AG08395 (cell line): ENCODE measurements at places on chromosomes 13 and 19.

- peak; percentile 34 for DNase-seq
Measured at GRCh38 chr13:75258159-75258782, 223.7 kb downstream of the TBC1D4 start.

DNA sequence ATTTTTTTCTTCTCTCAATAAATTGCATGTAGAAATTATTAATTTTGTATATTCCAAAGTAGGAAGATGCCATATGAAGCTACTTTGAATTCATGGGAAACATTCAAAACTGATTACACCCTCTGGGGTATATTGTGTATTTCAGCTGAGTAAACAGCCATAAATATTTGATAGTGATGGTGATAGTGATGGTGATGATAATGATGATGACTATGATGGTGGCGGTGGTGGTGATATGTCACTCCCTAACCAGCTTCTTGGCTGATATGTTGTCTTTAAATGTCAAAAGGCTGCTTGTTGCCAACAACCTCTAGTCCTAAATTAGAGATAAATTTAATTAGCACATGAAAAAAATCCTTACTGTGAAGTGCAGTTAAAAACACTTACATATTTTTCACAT lies 102.0 kb downstream of the LRCH1 start:
- no peak for DNase-seq

DNA sequence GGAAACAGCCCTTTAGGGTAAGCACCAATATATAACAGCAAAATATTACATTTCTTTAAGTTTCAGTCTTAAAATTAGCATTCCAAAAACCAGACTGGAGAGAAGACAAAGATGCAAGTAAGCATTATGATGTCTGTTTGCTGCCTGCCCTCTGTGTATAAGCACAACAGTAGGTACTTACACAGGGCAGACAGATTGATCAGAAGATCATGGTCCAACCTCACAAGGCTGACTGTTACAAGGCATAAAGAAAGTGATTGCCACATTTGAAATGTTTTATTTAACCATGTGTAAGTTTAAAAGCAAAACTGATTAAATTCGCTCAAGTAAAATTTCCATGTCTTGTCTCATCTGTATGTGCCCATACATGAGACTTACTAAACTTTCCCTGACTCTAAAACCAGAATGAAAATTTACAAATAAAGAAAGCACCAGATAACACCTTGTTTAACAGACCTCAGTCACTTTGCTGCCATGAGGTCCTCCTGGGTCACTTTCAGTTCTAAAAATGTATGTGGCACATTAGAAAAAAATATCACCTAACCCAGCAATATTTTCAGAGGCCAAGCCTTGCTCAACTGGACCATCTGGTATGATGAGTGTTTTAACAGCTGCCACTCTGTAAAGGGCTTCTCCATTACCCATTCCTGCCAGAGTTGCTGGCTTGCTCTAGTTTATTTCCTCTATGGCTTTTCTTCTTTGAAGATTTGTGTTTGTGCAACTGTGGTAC lies 297.0 kb downstream of the RBM26 start:
- no peak for DNase-seq

- DNase-seq = no peak
Measured at GRCh38 chr19:55536951-55537740, at the start of gene SBK2. Gene SBK2 (minus strand): TSS chr19:55537133. CDS start chr19:55536294, 839 bp downstream.

GRCh38 chr19:35154525-35155406 lies at the start of gene FXYD5:
Gene FXYD5 (plus strand): TSS chr19:35154735. CDS start chr19:35155551, 816 bp downstream.
- peak; percentile 88 for DNase-seq

GRCh38 chr13:32026623-32027022 lies 5.0 kb upstream of the FRY start:
- no peak for DNase-seq

DNA sequence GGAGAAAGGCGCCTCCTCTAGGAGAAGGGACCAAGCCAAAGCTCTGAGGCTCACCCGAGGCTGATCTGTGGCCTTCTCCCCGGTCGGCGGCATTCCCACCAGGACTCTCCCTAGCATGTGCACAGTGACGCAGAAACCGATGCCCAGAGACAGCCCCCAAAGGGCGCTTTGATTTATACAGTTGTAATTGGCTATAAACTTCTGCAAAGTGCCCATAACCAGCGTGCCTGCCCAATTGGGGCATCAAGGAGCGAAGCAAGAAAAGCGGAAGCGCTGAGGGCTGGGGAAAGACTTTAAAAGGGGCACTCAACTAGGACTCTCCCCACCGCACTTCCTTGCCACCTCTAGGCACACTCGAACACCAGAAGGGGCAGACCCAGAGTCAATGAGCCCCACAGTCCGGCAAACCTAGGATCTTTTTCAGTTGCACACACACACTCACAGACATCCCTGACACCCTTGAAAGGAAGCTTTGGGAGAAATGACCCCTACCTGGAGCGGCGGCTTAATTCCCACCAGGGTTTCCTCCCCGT lies 1.8 kb downstream of the CDX2 start:
- no peak for DNase-seq

- DNase-seq = peak; percentile 14
Measured at GRCh38 chr19:11624069-11624463, 26.8 kb downstream of the ZNF627 start.

- DNase-seq = no peak
Measured at GRCh38 chr13:51980908-51981307, 30.3 kb downstream of the ATP7B start.

DNA sequence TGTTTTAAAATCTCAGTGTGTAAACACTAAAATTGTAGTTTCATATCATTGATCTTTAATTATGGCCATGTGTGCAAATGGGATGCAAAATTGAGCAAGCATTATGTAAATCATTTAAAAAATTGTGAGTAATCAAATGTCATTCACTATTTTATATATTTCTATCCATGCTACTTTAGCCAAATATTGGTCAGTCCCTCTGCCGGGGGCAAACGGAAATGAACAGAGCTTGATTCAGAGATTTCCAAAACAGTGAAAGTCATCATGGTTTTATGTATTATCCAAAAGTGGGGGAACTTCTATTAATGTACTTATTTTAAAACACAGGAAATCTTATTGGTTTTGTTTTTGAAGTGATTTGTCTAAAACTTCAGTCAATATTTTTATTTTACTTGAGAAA lies 219.1 kb downstream of the IRS2 start:
- DNase-seq = peak; percentile 14

DNA sequence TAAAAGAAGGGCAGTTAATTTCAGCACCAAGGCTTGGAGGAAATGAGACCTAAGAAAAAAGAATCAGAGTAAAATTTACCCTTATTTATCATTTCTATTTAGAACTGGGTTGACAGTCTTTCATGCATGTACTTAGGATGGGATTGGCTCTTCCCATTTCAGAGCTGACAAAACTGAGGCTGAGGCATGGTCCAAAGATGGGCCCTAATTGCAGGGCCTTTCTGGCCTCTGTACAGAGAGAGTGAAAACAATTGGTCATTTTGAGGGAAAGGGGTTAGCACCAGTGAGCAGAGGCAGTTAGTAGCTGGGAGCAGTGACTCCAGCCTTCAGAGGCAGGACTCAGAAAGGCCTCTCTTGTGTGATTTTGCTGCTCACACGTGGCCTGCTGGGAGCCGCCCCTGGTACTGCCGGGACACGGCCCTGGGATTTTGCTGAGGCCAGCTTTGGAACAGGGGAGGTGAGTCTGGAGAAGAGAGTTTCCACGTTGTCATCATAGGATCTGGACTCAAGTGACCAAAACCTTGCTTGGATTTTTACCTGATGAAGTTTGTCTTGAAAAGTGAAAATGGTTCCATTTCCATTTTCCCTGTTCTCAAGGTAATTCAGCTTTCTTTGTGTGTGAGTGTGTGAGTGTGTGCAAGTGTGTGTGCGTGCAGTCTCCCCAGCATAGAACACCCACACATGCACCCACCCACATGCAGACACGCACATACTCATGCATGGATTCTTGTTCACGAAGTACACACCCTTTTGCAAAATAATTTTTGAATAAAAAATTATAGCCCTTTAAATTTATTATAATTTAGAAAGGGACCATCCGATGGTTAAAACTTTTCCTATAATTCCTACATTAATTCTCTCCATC lies at the start of gene ZNF536:
TSS of gene ZNF536 (plus strand) at position 425 of the 865 bp plus-strand sequence. CDS start 71,179 bp downstream, outside the sequence.
- no peak for DNase-seq

DNA sequence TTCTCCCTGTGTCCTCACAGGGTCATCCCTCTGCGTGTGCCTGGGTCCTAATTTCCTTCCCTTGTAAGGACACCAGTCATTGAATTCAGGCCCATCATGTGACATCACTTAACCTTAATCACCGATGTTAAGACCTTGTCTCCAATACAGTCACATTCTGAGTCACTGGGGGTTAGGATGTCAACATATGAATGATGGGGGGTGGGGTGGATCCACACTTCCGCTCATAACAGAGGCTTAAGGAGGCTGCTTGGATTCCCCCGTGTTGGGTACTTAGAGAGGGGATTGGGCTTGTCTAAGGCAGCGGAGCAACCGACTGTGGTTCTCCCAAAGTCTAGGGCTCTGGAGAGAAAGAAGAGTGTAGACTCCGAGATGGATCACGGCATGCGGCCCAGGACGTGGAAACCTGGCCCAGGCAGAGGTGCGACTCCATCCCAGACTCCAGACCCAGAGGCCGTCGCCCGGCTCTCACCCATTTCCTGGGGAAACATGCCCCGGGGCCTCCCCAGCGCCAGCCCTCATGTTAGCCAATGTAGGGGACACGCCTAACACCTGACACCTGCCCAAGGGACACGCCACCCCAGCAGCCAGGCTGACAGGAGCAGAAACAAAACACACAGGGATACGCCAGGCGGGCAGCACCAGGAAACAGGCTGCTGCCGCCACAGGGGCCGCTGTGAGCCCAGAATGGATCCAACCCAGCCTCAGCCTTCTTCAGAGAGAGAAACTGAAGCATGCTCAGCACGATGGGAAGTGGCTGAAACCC lies 17.1 kb upstream of the IGLON5 start:
- DNase-seq = no peak
